ENCODE measurements at places on chromosomes 5 and 9. TPM values are rescaled to one million over a fixed set of nuclear protein-coding genes. Genes with fewer than 3 reads are reported as not detected.

LRRC70 gene
- total RNA-seq: 9.9 TPM

MRPL41 gene
- 67.2 TPM for total RNA-seq

GRCh38 chr5:148491015-148491792, 107.4 kb downstream of the FBXO38 start:
- DNase-seq: no peak
- H3K27ac ChIP-seq: no peak overlapping the region
- H3K27me3 ChIP-seq: no peaks in the 10 kb centered on the region
- no peaks in the 10 kb centered on the region for H3K36me3 ChIP-seq
- H3K4me3 ChIP-seq: no peak overlapping the region

DNA sequence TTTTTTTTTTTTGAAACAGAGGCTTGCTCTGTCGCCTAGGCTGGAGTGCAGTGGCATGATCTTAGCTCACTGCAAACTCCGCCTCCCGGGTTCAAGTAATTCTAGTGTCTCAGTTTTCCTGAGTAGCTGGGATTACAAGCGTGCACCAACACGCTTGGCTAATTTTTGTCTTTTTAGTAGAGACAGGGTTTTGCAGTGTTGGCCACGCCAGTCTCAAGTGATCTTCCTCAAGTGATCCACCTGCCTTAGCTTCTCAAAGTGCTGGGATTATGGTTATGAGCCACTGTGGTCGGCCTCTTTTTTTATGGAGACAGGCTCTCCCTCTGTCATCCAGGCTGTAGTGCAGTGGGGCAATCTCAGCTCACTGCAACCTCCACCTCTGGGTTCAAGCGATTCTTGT, 82.9 kb downstream of the RAB24 start:
- H3K4me3 ChIP-seq: no peak overlapping the region
- H3K27me3 ChIP-seq: no peaks in the 10 kb centered on the region
- peaks cover 3% of the 10 kb centered on the region for H3K4me1 ChIP-seq
- H3K36me3 ChIP-seq: no peaks in the 10 kb centered on the region
- no peak overlapping the region for H3K27ac ChIP-seq

DNA sequence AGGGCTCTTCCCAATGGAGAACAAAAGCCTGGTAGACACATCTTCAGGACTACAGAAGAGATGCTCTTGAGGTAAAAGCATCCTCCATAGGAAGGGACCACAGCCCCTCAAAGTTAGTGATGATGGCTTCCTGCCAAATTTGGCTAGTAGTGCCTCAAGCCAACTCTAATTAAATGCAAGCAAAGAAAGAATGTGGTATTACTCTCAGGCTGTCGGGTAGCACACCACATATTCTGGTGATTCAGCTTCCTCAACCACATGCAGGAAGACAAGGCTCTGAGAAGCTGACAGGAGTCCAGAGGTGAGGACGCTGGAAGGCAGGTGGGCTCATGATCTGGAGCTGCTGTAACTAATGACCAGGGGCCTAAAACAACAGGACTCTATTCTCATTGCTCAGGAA, 37.2 kb upstream of the S1PR3 start:
- peaks cover 18% of the 10 kb centered on the region for H3K4me1 ChIP-seq
- no peaks in the 10 kb centered on the region for H3K27me3 ChIP-seq
- H3K4me3 ChIP-seq: no peak overlapping the region
- H3K27ac ChIP-seq: no peak overlapping the region
- DNase-seq: no peak
- no peaks in the 10 kb centered on the region for H3K36me3 ChIP-seq

- no peaks in the 10 kb centered on the region for H3K27me3 ChIP-seq
- peak; percentile 67 for DNase-seq
- peaks cover 26% of the 10 kb centered on the region for H3K4me1 ChIP-seq
- H3K4me3 ChIP-seq: peak overlapping the region; percentile 84
Measured at GRCh38 chr5:43555895-43556606, 826 bp downstream of the PAIP1 start.

GRCh38 chr9:20804489-20805250, 120.6 kb downstream of the FOCAD start:
- H3K4me1 ChIP-seq: no peaks in the 10 kb centered on the region
- no peaks in the 10 kb centered on the region for H3K36me3 ChIP-seq
- H3K27ac ChIP-seq: no peak overlapping the region
- DNase-seq: no peak
- no peaks in the 10 kb centered on the region for H3K27me3 ChIP-seq

GRCh38 chr5:107519900-107520354, 150.8 kb downstream of the EFNA5 start:
- H3K36me3 ChIP-seq: no peaks in the 10 kb centered on the region
- DNase-seq: no peak
- no peak overlapping the region for H3K27ac ChIP-seq
- H3K27me3 ChIP-seq: no peaks in the 10 kb centered on the region
- no peak overlapping the region for H3K4me3 ChIP-seq

GRCh38 chr5:156208271-156208670, 118.7 kb upstream of the SGCD start:
- H3K4me3 ChIP-seq: no peak overlapping the region
- H3K27me3 ChIP-seq: no peaks in the 10 kb centered on the region
- no peak overlapping the region for H3K27ac ChIP-seq
- no peaks in the 10 kb centered on the region for H3K36me3 ChIP-seq

DNA sequence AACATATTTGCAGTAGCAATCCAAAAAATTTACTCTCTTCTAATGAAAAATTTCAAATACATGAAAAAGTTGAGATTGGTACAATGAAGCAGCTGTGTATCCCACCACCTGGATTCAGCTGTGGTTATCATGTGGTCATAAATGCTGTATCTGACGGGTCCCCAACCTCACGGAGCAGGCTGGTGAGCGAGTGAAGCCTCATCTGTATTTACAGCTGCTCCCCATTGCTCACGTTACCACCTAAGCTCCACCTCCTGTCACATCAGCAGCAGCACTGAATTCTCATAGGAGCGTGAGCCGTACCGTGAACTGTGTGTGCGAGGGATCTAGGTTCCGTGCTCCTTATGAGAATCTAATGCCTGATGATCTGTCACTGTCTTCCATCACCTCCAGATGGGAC, 6.8 kb upstream of the RNF130 start:
- H3K27me3 ChIP-seq: no peaks in the 10 kb centered on the region
- H3K36me3 ChIP-seq: no peaks in the 10 kb centered on the region
- DNase-seq: no peak
- no peak overlapping the region for H3K4me3 ChIP-seq

DNA sequence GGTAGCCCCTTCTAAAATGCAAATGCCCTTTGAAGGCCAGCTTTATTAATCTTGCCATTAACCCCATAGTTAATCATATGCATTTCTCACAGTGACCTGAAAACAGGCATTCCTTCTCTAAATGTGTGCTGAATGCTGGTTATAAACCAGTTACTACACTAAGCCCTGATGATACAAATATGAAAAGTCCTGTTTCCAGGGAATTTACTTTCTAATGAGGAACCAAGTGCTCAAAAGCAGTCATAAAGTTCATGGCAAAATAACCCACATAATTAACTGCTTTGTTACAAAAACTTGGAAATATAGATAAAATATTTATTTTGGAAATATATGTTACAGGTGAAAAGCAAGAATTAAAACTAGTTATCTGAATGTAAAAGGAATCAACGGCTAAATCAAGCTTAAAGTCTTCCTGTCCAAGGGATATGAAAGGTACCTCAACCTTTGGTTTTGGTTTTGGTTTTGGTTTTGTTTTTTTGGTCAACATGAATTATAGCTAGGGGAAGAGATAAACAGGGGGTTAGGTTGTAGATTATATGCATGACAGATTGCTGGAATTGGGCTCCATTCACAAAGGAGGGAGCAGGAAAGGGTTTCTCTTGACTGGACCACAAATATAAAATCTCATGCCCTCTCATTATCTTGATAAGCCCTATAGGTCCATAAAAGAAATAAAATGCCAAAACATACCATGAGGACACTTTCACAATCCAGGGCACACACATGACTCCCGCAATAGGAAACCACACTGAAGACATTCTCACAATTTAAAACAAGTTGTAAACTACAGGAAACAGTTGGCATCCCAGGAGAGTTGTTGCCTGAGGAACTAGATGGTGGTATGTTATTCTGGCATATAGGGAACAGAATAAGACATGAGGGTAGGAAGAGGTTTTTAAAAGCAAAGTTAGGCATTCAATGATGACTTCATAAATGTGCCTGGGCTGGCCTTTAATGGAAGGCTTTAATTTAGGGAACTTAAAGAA, 46.7 kb upstream of the MACIR start:
- peaks cover 7% of the 10 kb centered on the region for H3K4me1 ChIP-seq
- no peak overlapping the region for H3K4me3 ChIP-seq

All from thyroid gland (tissue), 4 donors.